ENCODE measurements at places on chromosomes 16 and 17.

GRCh38 chr16:82955741-82956348 is 329.1 kb downstream of the CDH13 start:
- H3K4me3 ChIP-seq, result no peak overlapping the region
- no peaks in the 10 kb centered on the region for H3K27me3 ChIP-seq
- no peak for DNase-seq
- H3K4me1 ChIP-seq, result peaks cover 4% of the 10 kb centered on the region

DNA sequence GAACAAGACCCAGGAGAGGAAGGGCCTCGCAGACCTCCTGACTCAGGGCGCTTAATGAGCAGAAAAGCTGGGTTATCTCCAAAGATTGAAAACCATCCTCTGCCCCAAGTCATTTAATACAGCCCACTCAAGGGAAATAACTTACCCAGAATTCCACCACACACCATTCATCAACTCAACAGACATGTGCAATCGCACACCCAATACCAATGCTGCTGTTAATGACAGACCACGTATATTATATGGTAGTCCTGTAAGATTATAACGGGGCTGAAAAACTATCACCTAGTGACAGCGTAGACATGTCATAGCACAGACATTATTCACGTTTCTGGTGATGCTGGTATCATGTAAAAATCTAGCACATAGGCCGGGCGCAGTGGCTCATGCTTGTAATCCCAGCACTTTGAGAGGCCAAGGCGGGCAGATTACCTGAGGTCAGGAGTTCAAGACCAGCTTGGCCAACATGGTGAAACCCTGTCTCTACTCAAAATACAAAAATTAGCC is 52.5 kb upstream of the HELZ start:
- H3K27ac ChIP-seq, result no peak overlapping the region
- H3K4me3 ChIP-seq, result no peak overlapping the region
- DNase-seq, result no peak
- H3K27me3 ChIP-seq, result no peaks in the 10 kb centered on the region
- H3K36me3 ChIP-seq, result no peaks in the 10 kb centered on the region
- H3K4me1 ChIP-seq, result peaks cover 6% of the 10 kb centered on the region

DNA sequence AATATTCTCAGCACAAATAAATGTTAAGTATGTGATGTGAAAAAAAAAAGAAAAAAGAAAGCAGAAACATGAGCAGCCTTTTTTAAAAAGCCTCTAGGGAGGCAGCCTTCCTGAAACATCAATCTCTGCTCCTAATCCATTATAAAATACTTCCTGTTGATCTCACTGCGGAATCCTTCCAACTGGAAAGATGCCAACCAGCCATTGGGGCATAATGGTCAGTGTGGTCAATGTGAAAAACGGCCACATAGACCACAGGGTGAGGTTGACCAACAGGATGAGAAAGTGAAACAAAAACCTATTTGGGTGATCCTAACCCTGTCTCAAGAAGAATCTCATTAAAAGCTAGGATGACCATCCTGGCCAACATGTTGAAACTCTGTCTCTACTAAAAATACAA is 26.1 kb upstream of the ABCA8 start:
- H3K4me3 ChIP-seq, result no peak overlapping the region
- peak; percentile 67 for DNase-seq

DNA sequence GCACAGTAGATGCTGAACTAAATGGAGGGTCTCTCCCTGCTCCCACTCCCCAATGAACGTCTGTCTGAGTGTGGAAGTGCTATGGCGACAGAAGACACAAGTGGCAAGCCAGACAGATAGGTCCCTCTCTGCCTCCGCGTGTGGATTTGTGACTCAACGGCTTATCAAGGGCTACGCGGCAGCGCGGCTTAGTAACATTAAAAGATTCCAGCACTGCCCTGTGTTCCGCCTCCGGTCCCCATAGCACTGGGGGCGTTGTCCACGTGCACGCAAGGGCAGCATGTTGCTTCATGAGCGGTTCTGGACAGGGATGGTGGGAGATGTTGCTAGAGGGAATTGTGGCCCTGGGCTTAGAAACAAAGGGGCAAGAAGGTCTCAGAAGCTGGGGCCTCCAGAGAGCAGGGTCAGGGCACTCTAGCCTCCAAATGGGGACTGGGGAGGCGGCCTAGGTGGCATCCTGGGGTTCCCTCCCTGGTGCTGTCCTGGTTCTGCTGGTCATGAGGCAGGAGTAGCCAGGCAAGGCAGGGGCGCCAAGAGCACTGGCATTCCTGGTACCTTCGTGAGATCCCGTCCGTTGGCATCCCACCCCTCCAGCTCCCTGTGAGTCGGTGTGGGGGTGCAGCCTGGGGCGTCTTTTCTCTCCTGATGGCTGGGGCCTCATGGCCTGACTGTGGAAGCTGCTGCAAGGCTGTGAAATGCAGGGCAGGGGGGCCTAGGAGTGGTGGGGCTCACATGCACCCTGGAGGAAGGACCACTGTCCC is 9.1 kb downstream of the CRHR1 start:
- no peaks in the 10 kb centered on the region for H3K4me1 ChIP-seq
- DNase-seq, result no peak
- no peaks in the 10 kb centered on the region for H3K36me3 ChIP-seq
- peaks cover 80% of the 10 kb centered on the region for H3K27me3 ChIP-seq
- no peak overlapping the region for H3K27ac ChIP-seq

GRCh38 chr17:705863-706262 is 8.8 kb downstream of the VPS53 start:
- no peaks in the 10 kb centered on the region for H3K27me3 ChIP-seq
- no peaks in the 10 kb centered on the region for H3K4me1 ChIP-seq
- no peak for DNase-seq
- H3K4me3 ChIP-seq, result no peak overlapping the region
- H3K36me3 ChIP-seq, result peaks cover 27% of the 10 kb centered on the region

DNA sequence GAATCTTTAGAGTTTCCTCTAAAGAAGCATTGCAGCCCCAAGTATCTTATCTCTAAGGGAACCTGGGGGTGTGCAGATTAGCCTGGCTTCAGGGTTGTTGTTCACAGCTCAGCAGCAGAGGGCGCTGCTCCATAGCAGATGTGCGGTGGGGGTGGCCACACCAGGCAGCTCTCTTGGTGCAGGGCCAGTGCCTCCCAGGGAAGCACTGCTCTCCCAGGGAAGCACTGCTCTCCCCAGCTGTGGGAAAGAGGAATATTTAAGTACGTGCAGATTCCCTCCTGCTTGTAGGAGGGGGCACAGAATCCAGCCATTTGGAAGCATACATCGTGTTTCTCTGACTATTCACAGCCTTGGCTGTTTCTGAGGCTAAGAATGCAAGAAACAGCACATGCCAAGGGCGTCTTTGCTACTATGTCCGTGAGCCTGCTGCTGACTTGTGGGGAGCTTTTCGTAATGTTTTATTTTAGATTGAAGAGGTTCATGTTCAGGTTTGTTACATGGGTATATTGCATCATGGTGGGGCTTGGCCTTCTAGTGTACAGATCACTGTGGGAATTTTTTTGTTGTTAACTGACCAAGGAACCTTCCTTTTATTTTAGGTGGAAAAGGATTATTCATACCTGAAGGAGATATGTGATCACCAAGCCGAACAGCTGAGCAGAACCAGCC is 217.8 kb downstream of the SPECC1 start:
- no peak overlapping the region for H3K27ac ChIP-seq
- H3K36me3 ChIP-seq, result no peaks in the 10 kb centered on the region
- H3K4me1 ChIP-seq, result peaks cover 4% of the 10 kb centered on the region
- no peaks in the 10 kb centered on the region for H3K27me3 ChIP-seq

- H3K4me1 ChIP-seq, result no peaks in the 10 kb centered on the region
- no peak overlapping the region for H3K4me3 ChIP-seq
- DNase-seq, result peak; percentile 16
- no peaks in the 10 kb centered on the region for H3K36me3 ChIP-seq
- H3K27me3 ChIP-seq, result no peaks in the 10 kb centered on the region
- H3K27ac ChIP-seq, result no peak overlapping the region
Measured at GRCh38 chr17:56317351-56318208, 164.3 kb downstream of the ANKFN1 start.

DNA sequence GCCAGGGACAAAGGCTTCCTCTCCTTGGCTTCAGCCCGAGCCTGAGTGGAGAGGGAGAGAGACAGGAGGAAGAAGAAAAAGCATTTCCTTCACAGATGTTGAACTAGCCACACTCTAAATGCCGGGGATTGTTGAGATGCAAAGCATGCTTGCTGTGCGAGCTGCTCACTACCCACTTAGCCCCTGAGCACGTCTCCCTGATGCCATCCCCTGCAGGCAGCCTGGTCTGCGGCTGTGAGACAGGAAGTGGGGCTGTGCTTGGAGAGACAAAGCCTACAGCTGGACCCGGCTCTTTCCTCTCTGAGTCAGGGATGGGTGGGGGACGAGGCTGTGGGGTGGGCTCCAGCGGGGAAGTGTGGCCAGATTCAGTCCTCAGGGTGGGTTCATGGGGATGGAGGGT is 13.7 kb downstream of the WNT9B start:
- H3K4me1 ChIP-seq, result no peaks in the 10 kb centered on the region
- no peak overlapping the region for H3K27ac ChIP-seq
- DNase-seq, result no peak
- H3K27me3 ChIP-seq, result peaks cover 14% of the 10 kb centered on the region

DNA sequence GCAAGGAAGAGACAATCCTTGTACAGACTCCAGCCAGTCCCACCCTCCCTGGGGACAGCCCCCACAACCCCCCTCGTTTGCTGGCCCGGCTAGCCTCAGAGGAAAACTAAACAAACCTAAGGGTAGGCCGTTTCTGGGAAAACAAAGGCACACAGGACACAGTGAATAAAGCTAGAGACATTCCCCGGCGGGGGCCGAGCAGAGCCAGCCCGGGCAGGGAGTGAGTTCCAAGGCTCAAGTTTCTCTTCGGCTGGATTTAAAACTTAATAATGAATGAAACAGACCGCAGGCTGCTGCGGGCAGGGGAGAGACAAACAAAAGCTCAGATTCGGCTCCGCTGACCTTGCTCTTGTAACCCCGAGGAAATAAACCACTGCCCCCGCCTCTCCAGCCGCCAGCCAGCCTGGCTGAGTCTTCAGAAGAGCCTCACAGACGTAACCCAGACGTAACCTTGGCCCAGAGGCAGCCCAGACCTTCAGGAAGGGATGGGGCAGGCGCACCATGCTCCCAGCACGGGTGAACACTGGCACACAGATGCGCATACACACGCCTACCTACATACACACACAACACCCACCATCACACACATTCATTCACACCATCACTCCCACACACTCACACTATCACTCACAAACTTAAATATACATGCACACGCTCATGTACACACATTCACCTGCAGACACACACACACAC is 216.0 kb downstream of the ZNF423 start:
- H3K36me3 ChIP-seq, result peaks cover 33% of the 10 kb centered on the region
- no peaks in the 10 kb centered on the region for H3K27me3 ChIP-seq
- H3K27ac ChIP-seq, result peak overlapping the region; percentile 53
- peaks cover 40% of the 10 kb centered on the region for H3K4me1 ChIP-seq
- H3K4me3 ChIP-seq, result no peak overlapping the region

- H3K27me3 ChIP-seq, result no peaks in the 10 kb centered on the region
- peaks cover 6% of the 10 kb centered on the region for H3K4me1 ChIP-seq
- no peaks in the 10 kb centered on the region for H3K36me3 ChIP-seq
- no peak overlapping the region for H3K4me3 ChIP-seq
- H3K27ac ChIP-seq, result no peak overlapping the region
Measured at GRCh38 chr16:7231762-7232161, 100.9 kb upstream of the RBFOX1 start.

DNA sequence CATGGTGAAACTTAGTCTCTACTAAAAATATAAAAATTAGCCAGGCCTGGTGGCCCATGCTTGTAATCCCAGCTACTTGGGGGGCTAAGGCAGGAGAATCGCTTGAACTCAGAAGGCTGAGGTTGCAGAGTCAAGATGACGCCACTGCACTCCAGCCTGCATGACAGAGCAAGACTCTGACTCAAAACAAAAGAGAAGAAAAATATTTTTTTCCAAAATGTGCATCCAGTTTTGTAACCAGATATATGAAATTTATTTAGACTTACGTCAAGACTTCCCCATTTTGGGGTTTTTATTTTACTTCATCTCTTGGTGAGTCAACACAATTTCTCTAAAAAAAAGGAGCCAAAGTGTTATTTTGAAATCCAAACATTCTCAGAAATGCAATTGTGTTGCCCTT is 5.5 kb upstream of the TM4SF5 start:
- peak overlapping the region; percentile 21 for H3K27ac ChIP-seq
- no peaks in the 10 kb centered on the region for H3K4me1 ChIP-seq
- DNase-seq, result no peak
- no peaks in the 10 kb centered on the region for H3K36me3 ChIP-seq
- no peaks in the 10 kb centered on the region for H3K27me3 ChIP-seq

DNA sequence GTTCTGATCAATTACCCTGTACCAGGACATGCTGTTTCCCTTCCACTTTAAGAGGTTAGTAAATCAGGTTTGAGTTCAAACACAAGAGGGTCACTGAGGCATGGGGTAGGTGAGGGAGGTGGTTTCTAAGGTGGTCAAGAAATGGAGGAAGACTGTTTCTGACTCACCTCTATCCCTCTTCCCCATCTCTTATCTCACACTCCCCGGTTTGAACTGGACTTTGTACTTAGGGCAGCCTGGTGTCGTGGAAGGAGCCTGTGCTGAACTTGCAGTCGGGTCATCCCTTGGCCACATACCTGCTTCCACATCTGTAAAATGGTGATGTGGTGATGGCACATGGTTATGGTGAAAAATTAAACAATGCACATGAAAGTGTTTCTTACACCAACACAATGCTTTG is 17.2 kb upstream of the TMEM98 start:
- no peaks in the 10 kb centered on the region for H3K36me3 ChIP-seq
- H3K27me3 ChIP-seq, result no peaks in the 10 kb centered on the region
- no peak for DNase-seq
- no peak overlapping the region for H3K27ac ChIP-seq
- no peak overlapping the region for H3K4me3 ChIP-seq

DNA sequence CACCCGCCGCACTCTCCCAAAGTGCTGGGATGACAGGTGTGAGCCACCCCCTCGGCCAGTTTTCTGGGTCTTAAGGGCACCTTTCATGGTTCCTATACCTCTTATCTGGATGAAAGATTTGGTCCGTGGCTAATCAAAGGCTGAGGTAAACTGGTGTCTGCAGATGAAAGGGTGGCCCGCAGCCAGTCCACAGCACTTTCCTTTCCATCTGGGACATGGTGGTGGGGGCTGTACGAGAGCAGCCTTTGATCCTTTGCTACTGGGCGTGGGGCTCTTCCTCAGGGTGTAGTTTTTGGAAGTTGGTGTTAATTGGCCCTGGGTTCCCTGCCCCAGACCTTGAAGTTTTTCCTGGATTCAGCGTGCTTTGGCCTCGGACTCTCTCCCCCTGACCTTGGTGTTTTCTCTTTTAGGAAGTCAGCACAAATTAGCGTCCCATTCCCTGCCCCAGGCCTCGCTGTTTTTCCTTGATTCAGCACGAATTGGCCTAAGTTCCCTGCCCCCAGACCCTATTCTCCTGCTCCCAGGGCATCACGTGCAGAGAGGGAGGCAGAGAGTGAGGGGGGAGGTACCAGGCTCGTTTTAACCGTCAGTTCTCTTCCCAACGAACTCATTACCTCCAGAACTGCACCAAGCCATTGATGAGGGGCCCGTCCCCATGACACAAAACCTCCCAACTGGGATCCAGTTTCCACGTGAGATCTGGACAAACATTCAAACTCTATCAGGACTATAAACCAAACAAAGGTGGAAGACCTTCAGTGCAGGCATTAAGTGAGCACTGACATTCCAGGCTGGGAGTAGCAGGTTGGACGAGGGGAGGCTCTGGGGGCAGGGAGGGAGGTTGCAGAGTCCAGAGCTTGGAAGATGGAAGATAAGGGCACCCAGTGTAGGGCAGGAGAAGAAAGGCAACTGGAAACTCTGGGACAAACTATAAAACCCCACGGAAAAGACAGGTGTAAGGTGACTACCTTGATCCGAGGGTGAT is 11.6 kb downstream of the DPEP1 start:
- DNase-seq, result no peak
- no peak overlapping the region for H3K27ac ChIP-seq
- peaks cover 2% of the 10 kb centered on the region for H3K4me1 ChIP-seq

Measured in muscle of leg (tissue), 16 donors.